Hypothalamus (tissue), 51 donors: ENCODE measurements at places on chromosomes 6 and 20.

DNA sequence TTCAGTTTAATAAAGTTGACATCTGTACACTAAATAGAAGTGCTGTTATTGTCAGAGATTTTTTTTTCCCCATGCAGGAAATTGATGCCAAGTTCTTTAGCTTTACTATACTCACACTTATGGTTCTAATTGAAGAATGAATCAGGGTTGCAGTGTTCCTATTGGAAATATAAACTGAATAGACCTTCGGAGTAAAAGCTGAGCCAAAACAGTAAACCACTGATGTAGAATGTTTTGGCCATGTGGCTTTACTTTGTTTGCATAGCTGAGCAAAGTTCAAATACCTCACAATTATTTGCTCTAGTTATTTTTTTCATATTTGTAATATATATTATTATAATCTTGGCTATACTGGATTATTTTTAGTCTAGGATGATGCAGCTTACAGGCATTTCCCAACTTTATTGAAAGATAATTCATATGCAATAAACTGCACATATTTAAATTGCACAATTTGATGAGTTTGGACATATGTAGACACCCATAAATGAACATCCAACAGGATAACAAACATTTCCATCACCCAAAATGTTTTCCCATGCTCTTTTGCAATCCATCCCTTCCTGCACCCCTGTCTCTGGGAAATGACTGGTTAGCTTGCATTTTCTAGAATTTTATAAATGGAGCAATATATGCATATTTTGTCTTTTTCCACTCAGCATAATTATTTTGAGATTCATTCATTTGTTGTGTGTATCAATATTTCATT is 105.8 kb upstream of the NOX3 start:
- DNase-seq, result no peak

- DNase-seq, result no peak
Measured at GRCh38 chr20:12573442-12573841, 435.3 kb upstream of the SPTLC3 start.

DNA sequence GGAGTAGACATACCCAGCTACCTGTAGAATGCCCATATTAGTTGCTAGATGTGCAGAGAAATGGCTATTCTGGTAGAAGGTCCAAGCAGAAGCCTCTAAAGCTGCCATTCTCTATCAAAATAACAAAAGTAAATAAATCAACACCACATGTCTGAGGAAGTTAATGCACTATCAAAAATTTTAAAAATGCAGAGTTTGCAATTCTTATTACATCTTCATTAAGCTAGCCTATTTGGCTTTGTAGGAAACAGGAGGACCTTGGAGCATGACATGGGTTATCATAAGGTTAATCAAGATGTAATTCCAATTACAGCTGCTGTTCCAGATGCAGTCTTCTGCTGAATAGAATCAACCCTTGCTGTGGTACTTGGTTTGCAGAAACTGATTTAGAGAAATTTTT is 188.4 kb downstream of the TBX18 start:
- no peak for DNase-seq

DNA sequence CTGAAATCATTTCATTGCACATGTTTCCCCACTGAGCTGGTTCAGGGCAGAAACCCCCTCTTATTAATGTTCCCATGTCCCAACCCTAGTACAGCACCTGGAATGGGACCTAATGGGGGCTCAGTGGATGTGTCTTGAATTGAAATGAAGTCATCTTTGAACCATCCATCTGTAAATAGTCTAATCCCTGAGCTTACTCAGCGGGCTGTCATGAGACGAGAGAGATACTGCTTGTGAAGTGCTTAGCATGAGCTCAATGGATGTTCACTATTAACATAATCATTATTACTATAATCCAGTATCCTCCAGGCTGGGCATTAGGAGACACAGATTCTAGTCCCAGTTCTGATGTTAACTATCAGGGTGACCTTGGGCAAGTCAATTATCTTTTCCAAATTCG is 106.6 kb upstream of the LRFN2 start:
- DNase-seq, result no peak

- DNase-seq, result no peak
Measured at GRCh38 chr20:53163486-53163885, 191.3 kb downstream of the TSHZ2 start.

DNA sequence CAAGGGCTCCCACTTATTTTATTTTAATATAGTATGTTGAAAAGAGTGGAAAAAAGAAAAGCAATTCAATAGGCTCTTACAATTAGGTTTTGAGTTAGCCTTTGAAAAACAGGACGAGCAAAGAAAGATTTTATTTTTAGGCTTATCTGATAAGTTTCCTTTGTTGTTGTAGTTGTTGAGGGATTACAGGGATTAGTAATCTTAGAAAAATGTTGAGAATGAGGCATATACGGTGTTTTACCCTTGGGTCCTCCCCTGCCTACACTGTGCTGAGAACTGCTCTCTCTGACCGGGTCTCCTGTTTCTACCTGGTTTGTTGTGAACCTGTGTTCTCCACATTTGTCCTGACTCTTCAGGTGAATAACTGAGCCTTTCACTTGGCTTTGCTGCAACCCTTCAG is 16.7 kb downstream of the TRAPPC3L start:
- no peak for DNase-seq
